ENCODE measurements at places on chromosomes 11 and 22.

DNA sequence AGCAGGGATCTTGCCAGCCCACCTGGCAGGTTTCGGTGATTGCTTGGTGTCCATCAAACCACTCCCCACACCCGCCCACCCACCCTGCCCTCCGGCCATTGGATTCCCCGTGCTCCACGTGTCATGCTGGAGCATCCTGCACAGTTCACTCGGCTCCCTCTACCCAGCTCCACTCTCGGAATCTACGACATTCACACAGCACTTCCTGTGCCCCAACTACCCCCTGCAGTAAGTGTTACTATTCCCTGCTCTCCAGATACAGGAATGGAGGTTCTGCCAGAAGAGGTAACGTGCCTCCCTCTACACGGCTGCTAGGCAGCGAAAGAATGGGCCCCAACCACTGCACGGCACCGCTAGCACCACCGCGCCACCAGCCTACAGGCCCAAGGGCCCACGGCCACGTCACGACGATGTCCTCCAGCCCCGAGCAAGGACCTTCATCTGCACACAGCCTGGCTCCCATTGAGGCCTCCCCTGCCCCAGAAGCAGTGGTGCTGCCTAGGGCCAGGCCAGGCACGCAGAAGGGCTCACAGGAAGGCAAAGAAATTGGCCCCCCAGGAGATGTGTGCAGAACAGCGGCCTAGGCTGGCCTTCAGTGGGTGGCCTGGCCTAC is 27.6 kb downstream of the WNT7B start:
- no peak for DNase-seq

- no peak for DNase-seq
These were observed 76.4 kb upstream of the SHISAL1 start for GRCh38 chr22:44389181-44389580.

GRCh38 chr22:45150139-45150538 is 13.6 kb upstream of the NUP50 start:
- DNase-seq: no peak

- no peak for DNase-seq
These were observed 100.3 kb upstream of the TEAD1 start for GRCh38 chr11:12573707-12574485.

Measured in activated effector memory CD4-positive, alpha-beta T cell treated with anti-CD3 and anti-CD28 coated beads, Interleukin-2, amount 50 U/mL, for 16 hours (primary cell).